Globus pallidus (tissue), 1 donor: ENCODE measurements at places on chromosomes 2 and 18.
A peak's percentile ranks its signal among the peaks of the same experiment; 100 is the strongest.

DNA sequence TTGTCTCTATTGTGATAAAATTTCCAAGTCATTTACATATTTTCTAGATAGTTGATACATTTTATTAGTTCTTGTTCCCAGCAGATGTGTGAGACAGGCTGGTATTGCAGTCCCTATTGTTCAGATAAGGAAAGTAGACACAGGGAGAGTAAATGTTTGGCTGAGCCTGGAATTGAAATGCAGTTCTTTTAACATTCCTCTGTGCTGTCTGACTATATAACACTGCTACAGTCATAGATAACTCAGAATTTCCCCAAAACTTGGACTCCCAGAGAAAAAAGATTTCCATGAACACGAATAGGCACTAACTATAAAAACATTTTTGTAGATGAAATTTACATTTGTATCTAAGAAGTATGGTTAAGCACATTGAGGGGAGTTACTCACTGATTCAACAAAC, 71.4 kb downstream of the PLCL1 start:
- DNase-seq, result no peak

DNA sequence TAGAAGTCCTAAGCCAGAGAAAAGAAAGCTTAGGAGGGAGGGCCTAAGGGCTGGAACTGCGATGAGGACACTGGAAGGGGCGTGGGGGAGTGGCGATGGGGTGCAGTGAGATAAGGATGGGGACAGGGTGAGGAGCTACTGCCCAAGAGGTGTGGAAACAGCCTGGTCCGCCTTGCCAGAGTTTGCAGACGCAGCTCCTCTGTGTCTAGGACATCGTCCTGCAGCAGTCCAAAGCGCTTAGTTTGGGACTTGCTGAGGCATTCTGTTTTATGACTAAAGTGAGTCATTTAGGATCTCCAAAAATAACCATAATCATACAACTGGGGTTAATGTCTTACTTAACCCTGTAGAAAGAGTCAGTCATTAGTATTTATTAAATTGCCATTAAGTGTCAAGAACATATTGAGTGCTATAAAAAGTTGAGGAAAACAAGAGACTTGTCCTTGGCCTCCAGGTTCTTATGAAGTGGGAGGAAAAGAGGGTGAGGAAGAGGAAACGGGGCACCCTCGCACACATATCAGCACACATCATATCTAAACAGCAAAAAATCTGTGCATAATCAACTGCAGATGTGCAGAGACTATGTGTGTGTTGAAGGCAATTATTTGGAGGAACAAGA, 74.8 kb downstream of the CDK15 start:
- DNase-seq, result no peak

- no peak for DNase-seq
Observed at GRCh38 chr2:227848146-227848545, 23.3 kb upstream of the DAW1 start.

DNA sequence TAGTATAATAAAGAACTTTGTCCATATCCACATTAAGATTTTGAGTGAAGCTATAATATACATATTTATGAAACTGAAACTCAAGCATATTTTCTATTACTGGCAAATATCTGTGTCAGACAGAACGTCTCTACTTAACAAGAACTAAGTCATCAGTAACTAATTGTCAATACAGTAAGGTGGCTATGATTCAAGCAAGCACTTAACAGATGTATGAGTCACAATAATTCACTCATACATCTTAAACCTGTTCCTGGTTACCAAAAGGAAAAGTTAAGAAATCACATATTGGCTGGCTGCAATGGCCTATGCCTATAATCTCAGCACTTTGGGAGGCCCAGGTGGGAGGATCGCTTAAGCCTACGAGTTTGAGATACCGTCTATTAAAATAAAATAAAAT, 96.0 kb downstream of the SOS1 start:
- no peak for DNase-seq

DNA sequence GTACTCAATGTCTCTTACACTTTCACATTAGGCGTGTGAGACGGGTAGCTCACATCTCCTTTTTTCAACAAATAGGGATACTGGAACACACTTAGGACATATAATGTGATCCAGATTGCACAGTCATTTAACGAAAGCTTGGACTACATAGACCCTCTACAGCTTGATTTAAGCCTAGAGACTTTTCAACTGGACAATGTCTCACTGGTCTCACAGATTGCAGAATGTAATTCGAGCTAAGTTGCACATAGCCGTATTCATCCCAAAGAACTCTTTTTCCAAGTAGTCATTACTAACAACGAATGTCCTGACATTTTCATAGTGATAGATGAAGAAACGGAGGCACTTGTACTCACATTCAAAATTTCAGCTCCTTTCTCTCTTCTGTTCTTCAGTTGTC, 612.1 kb downstream of the ZEB2 start:
- no peak for DNase-seq

DNA sequence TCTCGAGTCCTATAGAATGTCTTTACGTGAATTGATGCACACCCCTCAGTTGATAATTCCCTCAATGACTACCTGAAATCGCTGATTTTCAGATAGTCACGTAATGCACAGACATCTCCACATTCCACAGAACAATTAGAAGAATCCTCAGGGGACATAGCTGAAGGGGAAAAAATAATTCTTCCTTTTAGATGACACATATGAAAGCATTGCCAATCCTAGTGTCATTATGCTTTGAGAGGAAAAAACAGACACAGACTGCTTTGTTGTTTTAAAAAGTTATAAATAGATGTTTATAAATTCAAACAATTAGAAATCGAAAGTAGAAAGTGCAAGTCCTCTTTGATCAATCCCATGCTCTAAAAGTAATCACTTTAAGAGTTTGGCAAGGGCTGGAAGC, 100.6 kb upstream of the FN1 start:
- DNase-seq, result no peak

DNA sequence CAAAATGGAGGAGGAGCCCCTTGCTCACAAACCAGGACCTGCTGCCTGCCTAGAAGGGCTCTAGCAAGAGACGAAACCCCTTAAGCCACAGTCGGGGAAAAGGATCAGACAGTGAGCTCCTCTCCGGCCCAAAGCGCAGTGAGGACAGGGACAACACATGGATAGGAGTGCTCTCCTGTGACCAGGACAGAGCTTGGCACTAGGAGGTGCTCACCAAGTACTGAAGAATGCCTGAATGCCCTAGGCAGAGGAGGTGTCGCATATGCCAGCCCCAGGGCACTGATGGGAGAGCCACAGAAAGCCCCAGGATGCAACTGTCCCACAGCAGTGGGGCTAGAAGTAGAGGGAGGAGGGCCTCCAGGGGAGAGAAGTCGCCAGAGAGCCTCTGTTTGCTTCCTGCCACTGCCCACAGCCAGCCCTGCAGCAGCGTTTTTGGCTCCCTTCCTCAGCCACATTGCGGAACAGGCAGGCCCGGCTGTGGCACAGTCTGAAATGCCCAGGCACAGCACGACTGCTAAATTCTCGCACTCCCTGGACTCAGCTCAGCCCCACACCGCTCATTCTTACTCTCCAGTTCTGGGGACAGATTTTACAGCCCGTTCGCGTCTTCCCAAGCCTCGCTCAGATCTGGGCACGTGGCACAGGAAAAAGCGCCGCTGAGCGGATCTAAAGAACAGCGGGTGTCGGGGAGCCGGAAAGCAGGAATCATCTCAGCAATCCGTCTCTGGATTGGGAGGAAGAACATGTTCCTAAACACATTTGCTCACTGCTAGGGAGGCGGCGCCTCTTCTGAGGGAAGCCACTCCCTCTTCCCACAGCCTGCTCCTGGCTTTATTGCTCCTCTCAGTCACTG, 98.7 kb upstream of the POU3F3 start:
- peak; percentile 60 for DNase-seq

- DNase-seq, result no peak
Observed at GRCh38 chr18:3424280-3424890, 25.6 kb upstream of the TGIF1 start.

- DNase-seq, result no peak
Observed at GRCh38 chr2:9809064-9809356, 34.3 kb upstream of the TAF1B start.

GRCh38 chr18:76613053-76613754, 118.2 kb upstream of the ZNF516 start:
- no peak for DNase-seq

GRCh38 chr18:3889803-3890202, 439.8 kb downstream of the TGIF1 start:
- DNase-seq, result no peak

DNA sequence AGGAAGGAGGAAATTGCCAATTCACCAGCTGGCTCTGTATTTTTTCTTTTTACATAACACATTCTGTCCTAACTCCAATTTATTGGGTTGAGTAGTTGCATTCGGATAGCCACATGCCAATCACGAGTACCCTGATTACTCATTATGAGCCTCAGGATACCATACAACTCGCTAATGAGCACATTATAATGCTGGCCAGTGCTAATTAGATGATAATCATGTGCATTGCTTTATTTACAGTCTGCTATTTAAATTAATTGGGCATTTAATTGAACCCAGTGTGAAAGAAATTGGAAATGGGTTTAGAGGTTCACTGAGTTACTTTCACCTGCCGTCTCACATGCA, 15.2 kb downstream of the G6PC2 start:
- no peak for DNase-seq

DNA sequence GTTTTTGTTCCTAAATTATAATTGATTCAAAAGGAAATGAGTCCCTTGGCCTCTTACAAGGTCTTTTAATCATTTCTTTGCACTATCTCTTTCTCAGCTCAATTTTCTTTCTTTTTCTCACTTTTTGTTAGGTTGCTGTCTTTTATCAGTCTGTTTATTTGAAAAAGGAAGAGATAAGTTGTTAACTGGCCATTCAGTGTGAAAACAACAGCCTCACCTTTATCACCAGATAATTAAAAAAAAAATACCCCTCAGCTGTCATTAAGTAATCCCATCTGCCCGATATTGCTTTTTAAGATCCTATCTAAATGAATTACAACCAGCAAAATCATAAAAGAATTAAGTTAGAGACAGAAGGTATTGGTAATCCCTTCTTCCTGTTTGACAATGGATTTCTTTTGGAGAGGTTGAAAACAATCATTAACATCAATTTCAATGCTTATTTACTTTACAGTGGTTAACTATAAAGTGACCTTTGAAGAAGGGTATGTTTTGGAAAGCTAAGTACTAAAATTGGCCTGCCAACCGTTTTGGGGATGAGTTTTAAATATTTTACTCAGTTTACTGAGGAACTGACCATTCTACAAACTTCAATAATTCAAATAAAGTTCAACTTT, 104.9 kb downstream of the TGIF1 start:
- no peak for DNase-seq

GRCh38 chr2:60641811-60642788, 88.6 kb upstream of the BCL11A start:
- DNase-seq, result peak; percentile 19

DNA sequence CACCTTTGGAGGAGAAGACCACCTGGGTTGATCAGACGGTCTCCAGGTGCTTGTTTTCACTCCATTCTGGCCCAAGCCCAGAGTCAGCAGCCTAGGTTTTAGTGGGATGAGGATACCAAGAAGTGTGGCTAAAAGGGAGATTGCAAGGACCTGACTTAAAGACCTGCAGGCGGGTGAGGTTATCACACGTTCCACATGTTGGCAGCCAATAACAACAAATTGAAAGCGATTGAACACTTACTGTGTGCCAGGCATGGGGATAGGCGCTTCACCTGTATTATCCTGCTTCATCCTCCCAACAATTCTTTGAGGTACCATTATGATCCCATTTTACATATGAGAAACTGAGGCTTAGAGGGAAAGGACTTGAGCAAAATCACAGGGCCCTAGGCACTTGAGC, 5.0 kb downstream of the ARL4C start:
- DNase-seq, result no peak

- no peak for DNase-seq
Observed at GRCh38 chr2:27464443-27464842, 22.3 kb downstream of the KRTCAP3 start.

DNA sequence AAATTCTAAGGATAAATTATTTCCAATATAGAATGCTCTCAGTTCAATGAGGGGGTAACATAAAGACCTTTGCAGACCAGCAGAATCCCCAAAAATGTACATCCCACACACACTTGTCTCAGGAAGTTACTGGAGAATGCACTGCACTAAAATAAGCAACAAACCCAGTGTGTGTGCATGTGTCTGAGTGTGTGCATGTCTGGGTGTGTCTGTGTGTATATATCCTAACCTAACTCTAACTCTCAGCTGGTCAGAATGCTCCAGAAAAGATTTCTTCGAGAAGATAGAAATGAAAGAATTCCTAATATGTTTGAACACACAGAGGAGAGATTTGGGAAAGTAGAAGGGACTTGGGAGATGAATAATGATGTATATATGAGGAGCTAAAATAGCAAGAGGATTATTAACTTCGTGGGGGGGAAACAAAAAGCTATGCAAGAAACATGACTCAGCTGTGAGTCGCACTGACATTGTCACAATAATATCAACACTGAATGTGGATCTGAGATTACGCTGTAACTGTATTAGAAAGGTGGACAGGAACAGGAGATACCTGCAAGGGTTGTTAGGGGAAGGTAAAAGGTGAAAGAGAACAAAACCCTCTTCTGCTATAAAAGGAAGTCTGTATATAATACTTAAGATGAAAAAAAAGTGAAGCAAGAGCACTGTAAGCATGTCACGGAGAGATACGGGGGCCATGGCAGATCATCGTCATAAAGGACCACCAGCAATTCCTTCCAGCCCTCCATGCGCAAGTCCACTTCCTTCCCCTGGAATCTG, 11.1 kb downstream of the COLEC12 start:
- no peak for DNase-seq

DNA sequence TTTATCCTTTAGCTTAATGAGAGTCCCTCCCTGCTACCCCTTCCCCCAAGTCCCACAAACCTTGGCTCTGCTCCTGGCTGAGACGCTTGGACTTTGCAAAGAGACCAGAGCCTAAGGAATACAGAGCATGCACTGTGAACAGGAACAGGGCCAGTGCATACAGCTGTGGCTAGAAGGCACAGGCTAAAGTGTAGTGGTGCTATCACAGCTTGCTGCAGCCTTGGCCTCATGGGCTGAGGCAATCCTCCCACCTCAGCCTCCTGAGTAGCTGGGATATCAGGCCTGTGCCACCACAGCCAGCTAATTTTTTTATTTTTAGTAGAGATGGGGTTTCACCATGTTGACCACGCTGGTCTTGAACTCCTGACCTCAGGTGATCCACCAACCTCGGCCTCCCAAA, 39.5 kb upstream of the ASXL2 start:
- no peak for DNase-seq

DNA sequence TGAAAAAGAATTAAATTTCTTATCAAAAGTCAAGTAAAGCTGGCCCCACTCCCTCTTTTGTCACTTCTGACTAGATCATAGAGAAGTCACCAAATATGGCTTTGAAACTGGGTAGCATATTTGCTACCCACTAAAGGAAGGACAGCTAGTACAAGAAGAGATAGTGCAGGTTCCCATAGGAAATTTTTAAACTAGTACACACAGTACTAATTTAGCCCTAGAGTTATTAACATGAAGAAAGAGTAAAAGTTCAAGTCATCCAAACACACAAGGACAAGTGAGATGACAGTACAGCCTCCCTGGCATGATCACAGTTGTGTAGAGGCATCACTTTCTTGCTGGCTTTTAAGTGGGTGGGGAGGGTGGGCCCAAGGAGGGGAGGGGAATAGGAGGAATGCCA, 100.9 kb downstream of the IRS1 start:
- DNase-seq, result no peak

GRCh38 chr2:178825183-178825582, 18.0 kb upstream of the TTN start:
- no peak for DNase-seq
